ENCODE measurements at places on chromosomes 2 and 18.

- no peak for DNase-seq
These were observed 334.5 kb downstream of the SMAD2 start for GRCh38 chr18:47595831-47596501.

- no peak for DNase-seq
These were observed 20.8 kb downstream of the ATF2 start for GRCh38 chr2:175147186-175147585.

GRCh38 chr2:240572141-240573031 lies 4.1 kb downstream of the RNPEPL1 start:
- DNase-seq = no peak

GRCh38 chr2:127048618-127048935 lies 58.4 kb downstream of the BIN1 start:
- no peak for DNase-seq

- no peak for DNase-seq
These were observed at the start of gene LDLRAD4 for GRCh38 chr18:13218368-13218991. TSS of gene LDLRAD4 (plus strand) at chr18:13218760.

GRCh38 chr2:80114812-80115211 lies 189.7 kb downstream of the LRRTM1 start:
- DNase-seq = no peak

DNA sequence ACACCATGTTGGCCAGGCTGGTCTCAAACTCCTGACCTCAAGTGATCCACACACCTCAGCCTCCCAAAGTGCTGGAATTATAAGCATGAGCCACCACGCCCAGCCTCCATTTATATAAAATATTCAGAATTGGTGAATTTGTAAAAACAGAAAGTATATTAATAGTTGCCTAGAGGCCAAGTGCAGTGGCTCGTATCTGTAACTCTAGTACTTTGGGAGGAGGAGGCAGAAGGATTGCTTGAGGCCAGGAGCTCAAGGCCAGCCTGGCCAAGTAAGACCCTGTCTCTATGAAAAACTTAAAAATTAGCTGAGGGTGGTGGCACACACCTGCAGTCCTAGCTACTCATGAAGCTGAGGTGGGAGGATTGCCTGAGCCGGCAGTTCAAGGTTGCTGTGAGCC lies 89.6 kb downstream of the SLC25A12 start:
- DNase-seq = no peak

- DNase-seq = no peak
These were observed 197.5 kb downstream of the ZEB2 start for GRCh38 chr2:144322379-144322778.

DNA sequence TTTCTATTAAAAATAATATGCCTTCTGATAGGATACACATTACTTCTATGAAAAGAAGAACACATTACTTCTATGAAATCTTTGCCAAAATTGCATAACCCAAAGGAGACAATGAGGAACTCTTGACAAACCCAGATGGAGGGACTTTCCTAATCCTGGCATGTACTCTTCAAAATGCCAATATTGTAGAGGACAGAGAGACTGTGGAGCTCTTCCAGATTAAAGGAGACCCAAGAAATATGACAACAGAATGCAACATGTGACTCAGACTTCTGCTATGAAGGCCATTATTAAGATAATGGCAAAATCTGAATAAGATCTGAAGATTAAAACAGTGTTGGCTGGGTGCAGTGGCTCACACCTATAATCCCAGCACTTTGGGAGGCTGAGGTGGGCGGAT lies 22.2 kb downstream of the SOWAHC start:
- DNase-seq = no peak

- no peak for DNase-seq
These were observed 78.5 kb downstream of the SESTD1 start for GRCh38 chr2:179186126-179186525.

- no peak for DNase-seq
These were observed 649.3 kb upstream of the SOX11 start for GRCh38 chr2:5042666-5043440.

- no peak for DNase-seq
These were observed 855.2 kb upstream of the ID2 start for GRCh38 chr2:7826656-7827055.

- DNase-seq = no peak
These were observed 144.9 kb downstream of the TNS1 start for GRCh38 chr2:217857624-217858506.

DNA sequence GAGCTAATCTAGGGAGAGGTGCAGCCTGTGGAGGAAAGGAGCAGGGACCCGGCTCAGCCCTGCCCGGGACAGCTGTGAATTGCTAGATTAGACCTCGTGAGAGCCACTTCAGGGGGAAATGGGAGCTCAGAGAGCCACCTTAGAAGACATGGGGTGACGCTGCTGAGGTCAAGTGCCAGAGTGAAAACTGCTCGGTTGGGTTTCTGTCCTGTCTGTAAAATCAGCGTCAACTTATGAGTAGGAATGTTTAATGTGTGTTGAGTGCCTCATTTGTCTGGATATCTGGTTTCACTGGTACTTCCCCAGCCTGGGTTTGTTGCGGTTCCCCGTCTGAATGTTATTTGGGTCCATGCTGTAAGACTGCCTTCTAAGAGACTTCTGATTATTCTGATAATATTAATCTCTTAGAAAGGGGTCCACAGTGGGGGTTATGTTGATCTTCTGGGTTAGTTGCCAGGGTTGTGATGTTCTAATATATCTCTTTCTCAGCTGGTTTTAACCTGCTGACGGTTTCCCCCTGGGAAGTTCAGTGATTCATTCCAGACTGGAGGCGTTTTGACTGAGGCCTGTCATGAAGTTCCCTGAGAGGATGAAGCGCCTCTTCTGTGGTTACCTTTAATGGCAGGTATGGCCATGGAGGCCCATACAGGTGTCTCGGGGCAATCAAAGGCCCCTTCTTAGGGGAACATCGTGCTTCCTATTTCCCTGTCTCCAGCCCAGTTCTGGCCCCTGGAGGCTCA lies 175.9 kb downstream of the SH3RF3 start:
- no peak for DNase-seq

- no peak for DNase-seq
These were observed 26.8 kb upstream of the NABP1 start for GRCh38 chr2:191650896-191651773.

DNA sequence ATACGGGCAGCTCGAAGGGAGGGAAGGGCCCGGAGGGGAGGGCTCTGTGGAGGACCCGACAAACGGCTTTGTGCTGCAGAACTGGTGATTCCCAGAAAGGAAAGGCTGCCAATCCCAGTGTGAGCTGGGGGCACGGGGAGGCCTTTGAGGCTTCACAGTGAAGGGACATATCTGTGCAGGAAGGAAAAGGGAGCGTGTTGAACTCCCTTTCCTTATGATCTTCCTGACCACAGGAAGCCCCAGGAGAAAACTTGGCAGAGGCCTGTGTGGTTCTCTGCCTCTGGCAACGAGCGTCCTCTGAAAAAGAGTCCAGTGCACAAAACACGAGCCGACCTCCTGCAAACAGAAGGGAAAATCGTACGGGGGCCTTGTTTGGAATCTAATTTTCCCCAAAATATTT lies 683.5 kb upstream of the SALL3 start:
- DNase-seq = no peak

- no peak for DNase-seq
These were observed 2.2 kb downstream of the STAMBP start for GRCh38 chr2:73830871-73831401.

GRCh38 chr2:36371928-36372391 lies 16.4 kb downstream of the CRIM1 start:
- no peak for DNase-seq

DNA sequence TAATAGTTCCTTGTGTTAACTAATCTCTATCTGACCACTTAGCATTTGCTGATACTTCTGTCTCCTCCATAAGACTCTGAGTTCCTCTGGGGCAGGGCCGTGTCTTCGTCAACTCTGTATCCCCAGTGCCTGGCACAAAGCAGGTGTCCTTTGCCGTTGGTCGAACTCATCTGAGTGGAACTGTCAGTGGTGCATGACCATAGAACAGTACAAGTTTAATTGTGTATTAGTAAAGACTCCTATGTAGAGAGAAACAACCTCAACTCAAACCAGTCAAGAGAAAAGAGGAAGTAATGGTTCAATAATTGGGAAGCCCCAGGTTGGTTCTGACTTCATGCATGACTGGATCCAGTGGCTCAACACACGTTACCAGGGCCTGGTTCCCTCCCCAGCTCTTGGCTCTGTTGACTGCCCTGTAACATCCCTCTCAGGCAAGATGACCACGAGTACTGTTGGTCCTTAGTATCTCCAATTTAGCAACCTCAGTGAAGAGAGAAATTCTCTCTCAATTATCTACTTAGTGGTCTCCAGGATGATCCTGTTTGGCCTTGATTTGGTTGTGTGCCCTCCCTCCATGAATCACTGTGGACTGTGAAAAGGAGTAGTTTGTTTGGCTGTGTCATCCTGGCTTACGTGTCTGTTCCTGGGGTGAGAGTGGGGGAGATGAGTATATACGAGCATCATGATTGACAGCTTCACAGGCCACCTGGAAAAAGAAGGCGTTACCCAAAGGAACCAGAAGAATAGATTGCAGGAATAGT lies 58.5 kb upstream of the MSH6 start:
- no peak for DNase-seq

GRCh38 chr2:38750011-38750890 lies 910 bp downstream of the SRSF7 start:
- DNase-seq = peak; percentile 5

DNA sequence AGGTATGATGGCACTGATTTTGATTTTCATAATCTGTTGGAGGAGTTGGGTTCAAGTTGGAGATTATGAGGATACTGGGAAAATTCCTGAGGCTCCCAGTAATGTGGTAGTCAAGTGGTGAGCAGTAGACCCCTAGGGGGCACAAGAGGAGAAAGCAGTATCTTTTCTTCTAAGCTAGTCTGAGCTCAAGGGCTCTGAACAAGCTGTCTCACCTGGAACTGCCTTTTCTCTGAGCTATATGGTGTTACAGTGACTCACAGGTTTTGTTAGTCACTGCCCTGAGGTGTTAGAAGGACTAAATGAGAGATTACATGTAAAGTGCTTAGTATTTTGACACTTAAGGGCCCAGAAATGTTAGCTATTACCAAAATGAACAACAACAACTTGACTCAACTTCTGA lies 42.2 kb downstream of the CD302 start:
- DNase-seq = no peak

DNA sequence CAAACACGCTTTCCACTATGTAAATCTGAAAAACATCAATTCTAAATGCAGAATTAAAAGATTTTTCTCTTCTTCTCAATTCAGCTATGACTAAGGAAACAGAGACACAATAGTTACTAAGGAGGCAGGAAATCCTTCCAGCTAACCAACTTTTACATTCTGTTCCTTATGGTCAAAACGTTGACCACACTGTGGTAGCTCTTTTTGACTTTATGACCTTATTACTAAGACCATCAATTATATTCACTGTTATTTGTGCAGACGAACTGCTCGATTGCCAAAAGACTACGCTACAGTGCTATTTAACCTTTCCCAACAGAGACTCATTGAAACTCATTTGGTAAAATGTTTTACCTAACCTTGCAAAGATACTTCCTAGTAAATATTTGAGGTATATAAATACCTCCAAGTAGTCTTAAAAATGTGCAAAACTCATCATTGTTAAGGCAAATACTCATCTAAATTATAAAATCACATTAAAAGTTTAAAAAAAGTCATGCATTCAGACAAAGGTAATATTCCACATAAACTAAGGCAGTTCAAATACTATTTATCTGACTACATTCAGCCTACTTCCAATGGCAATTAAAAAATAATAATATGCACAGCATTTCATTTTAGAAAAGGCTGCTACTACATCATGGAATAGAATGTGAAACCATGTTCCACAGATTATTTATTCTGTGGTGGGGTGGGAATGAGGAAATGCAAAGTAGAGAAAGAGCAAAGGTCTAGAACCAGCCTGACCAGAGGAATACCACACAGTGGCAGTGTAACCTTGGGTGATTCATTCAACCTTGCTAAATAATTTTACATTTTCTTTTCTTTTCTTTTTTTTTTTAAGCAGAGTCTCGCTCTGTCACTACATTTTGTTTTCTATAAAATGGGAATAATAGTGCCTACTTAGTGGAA lies 139.9 kb downstream of the THADA start:
- DNase-seq = no peak

- DNase-seq = no peak
These were observed 149.2 kb upstream of the TWIST2 start for GRCh38 chr2:238698451-238699306.

- DNase-seq = no peak
These were observed 210.0 kb downstream of the RBM43 start for GRCh38 chr2:151051574-151052220.

DNA sequence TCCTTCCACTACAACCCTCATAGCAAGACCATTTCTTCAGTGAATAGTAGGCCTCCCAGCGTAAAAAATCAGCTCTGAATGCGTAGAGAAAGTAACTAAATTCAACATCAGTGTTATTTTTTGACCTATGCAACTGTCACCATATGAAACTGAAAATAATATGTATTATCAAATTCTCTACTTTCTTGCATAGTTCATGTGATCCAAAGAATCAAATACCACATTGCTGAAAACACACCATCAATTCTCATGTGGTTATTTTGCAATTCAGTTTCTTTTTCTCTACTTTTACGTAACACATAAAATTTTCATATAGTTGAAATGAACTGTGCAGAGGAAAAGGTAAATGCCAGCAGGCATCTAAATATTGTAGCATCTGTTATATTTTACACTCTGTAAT lies 208.5 kb upstream of the SPOPL start:
- DNase-seq = no peak

GRCh38 chr2:46813020-46813415 lies 102.6 kb downstream of the MCFD2 start:
- no peak for DNase-seq

DNA sequence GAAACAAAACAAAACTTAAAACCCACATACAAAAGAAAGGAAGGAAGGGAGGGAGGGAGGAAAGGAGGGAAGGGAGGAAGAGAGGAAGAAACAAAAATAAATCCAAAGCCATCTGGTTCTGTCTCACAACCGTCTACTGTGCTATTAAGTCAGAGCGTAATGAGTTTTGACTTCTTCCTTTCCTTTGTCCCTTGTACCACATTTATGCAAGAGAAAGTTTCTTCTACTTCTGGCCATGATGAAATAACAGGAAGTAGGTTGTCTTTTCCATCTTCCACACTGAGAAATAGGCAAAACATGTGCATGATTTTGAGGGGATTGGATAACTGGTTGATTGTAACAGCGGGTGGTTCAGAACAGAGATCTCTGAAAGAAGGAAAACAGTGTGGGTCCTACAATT lies 121.4 kb downstream of the CTAGE1 start:
- DNase-seq = no peak

Measured in stimulated activated CD8-positive, alpha-beta memory T cell treated with anti-CD3 and anti-CD28 coated beads, Interleukin-4, amount 100 ng/mL, for 4 hours (primary cell).